ENCODE measurements at places on chromosomes 3 and 15.

DNA sequence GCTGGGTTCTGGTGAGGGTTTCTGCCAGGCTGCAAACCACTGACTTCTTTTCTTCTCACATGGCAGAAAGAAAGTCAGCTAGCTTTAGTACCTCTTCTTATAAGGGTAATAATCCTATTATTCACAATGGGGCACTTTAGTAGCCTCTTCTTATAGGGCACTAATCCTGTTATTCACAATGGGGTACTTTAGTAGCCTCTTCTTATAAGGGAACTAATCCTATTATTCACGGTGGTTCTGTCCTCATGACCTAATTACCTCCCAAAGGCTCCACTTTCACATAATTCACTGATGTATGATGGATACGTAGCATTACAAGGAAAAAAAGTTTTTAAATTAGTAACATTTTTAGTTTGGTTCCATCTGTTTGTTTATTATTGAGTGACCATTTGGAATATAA, 671.3 kb downstream of the NSUN3 start:
- no peak for DNase-seq

- no peak for DNase-seq
Observed at GRCh38 chr15:86054338-86054737, 25.3 kb upstream of the AGBL1 start.

- no peak for DNase-seq
Observed at GRCh38 chr3:179072100-179072438, 460 bp upstream of the ZMAT3 start.

DNA sequence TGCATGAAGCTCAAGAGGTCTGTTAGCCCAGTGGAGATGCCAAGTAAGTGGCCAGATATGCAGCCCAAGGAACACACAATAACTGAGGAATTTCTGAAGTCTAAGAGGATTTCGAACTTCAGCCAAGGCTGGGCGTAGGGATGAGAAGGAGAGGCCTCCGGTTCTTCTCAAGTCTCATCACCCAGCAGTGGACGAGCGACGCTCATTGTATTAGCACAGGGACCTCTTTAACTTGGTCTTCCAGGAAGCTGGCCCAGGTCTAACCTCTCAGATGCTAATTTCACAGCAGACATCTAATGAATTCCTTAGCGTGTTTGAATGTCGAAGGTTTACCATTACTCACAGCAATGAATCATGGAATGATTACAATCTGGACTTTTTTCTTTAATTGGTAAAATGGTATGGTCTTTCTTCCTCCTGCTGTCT, 85.0 kb downstream of the HES1 start:
- no peak for DNase-seq

DNA sequence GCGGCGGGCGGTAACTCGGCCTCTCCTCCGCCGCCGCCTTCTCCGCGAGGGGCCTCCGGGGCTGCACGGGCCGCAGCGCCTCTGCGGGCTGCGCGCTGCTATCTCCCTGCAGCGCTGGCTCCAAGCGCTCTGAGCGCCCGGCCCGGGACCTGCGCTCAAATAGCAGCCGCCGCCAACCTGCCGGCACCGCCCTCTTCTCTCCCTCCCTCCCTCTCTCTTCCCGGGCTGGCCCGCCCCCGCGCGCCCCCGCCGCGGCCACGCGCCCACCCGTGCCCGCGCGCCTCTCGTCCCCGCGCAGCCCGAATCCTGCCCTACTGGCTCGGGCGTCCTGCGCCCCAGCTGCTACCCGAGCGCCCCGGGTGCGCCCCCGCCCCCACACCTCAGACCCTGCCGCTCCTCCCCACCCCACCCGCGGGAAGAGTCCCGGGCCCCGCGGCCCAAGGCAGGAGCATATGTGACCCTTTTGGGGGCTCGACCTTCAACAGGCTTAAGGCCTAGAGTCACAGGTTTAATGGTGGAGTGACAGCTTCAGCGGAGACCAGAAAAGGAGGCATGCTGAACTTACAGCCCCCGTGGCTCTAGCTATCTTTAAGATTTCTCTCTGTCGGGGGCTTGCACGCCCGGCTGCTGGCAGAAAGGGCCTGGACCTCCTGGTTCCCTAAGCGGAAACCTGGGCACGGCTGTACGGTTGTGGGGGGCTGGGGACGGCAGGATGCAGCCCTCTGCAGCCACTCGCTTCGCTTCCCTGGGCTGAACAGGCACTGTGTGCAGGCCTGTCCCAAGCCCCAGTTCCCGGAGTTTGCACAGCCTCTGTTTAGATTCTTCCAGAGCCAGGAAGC, at the start of gene CACNA2D2:
CACNA2D2 (minus strand) TSS at position 131 of the 839 bp plus-strand sequence. CDS start 211 bp downstream, outside the sequence.
- peak; percentile 25 for DNase-seq

DNA sequence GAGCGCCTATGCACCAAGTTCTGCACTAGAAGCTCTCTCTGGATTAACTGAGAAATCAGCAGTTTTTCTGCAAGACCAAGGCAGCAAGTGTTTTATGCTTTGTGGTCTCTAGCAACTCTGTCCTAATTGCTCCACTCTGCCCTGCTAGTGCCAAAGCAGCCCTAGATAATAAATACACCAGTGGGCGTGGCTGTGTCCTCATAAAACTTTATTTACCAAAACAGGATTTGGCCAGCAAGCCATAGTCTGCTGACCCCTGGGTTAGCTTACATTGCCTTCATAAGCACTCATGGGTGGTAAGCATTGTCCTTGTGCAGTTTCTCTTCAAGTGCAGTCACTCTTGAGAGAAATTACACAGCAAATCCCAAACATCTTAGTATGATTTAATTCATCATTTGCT, 30.7 kb upstream of the SLC24A5 start:
- no peak for DNase-seq

DNA sequence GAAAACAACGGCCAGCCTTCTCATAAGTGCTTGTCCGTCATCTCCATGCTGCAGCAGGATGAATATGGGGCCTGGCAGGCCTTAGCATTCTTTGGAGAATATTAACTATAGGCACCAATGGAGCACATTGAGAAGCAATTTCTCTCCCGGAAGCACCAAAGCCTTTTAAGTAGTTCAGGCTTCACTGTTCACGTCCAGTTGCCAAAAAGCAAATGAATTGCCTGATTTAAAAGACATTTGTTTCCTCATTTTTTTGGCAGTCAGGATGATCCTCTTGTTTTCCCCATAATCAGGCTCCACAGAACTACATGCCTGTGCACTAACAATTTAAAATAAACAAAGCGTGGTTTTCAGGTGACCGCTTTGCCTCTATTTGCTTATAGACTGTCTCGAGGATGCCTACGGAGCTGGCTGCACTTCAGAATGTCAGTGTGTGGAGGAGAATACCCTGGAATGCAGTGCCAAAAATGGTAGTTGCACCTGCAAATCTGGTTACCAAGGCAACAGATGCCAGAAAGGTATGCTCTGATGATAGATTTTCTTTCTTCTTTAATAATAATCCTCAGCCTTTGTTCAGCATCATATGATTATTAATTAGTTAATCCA, 725.2 kb upstream of the GOLIM4 start:
- DNase-seq, result no peak

DNA sequence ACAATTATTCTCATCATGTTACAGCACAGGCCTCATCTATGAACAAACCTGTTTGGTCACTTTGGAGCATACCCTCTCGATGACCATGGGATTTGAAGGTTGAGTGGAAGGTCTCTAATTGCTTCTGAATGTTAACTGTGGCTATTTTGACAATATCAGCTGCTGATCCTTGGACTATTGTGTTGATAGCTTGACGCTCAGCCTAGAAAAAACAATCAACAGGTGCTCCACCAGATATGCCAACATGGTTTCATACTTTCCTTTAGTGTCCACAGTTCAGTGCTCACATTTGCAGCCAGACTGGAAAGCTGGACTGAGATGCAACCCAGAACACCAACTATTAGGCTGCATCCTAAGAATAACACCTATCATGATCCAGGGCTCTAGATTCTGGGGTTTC, 109.7 kb downstream of the POLQ start:
- no peak for DNase-seq

GRCh38 chr3:33391255-33391995, 48.8 kb downstream of the UBP1 start:
- DNase-seq, result no peak

DNA sequence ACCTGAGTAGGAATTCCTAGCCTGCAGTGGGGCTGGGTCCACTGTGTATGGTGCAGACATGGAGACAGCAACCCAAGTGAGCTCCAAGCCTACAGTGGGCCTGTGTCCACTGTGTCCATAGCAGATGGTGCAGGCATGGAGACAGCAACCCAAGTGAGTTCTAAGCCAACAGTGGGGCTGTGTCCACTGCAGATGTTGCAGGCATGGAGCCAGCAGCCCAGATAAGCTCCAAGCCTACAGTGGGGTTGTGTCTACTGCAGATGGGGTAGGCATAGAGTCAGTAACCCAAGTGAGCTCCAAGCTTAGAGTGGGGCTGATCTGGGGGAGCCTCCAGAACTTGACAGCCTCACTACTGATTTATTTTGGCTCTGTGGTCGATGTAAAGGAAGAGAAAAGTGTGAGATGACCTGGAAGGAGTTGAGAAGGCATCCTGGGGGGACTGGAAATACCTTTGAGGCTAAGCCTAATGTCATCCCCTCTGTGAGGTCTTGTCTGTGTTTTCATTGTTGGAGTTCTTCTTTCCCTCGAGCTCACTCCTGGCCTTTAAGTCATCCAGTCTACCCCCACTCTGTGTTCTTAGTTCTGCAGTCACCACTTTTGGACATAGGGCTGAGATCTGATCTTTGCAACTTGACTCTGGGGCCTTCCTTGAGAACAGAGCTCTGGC, 22.4 kb upstream of the IL16 start:
- no peak for DNase-seq

DNA sequence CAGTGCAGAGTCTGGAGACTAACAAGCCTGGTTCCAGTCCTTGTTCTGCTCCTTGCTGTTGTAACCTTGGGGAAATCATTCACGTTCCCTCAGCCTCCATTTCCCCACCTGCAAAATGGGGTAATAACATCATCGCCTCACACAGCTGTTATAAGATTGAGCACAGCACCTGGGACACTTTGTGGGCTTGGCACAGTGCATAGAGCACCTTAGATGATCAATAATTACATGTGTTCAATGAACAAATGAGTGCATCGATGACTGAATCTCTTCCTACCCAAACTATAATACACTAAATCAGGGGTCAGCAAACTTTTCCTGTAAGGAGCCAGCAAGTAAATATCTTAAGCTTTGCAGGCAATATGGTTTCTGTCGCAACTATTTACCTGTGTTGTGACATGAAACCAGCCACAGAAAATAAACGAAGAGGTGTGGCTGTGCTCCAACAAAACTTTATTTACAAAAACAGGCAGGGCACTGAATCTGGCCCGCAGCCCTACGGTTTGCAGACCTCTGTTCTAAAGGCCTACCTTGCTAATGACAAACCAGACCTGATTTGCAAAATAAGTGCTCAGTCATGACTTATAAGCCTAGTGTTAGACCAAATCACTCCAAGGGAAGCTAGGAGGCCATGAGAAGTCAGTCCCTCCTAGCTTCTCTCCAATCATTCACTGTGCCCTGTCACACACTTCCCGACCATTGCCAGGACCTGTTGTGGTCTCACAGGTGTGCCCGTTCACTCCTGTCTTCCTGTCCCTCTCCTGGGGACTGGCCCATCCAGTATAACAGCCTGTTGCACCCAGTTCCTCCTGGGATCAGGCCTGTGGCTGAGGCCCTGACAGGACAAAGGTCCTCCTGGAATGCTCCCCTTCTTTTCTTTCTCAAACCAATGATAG, 149.4 kb upstream of the WNT5A start:
- no peak for DNase-seq

DNA sequence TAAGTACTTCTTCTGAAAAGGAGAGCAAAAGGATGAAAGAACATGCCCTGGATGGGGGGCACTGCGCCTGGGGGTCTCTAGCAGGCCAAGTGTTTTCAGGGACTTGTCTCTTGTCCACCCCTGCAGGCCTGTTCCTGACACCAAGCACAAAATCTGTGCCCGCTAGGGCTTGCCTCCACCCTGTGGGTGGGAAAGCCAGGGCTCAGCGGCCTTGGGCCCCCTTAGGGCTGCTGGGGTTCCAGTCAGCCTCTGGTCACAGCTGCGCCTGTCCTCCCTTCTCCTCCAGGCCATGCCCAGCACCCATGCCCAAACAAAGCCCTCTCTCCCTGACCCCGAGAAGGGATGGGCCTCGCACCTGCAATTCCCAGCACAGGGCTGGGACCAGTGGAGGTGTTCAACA, 71.1 kb upstream of the TRPM1 start:
- DNase-seq, result no peak

- DNase-seq, result no peak
Observed at GRCh38 chr3:123346021-123346420, 102.9 kb downstream of the ADCY5 start.

DNA sequence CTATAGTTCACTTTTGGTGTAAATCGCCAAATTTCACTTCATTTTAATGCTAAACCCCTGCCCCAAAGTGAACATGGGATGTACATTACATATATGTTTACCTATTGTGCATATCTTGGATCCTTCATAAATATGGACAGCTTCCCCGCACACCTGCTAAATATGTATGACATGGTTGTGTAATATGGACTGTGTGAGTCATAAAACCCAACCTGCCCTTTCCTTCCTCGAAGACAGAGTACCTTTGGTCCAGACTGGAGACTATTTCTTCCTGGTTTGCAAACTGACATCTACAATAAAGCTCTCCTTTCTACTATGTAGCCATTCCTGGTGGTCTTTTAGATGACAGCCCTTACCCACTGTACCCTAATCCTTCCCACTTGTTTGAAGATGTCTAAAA, 12.4 kb downstream of the ACTC1 start:
- DNase-seq, result no peak

DNA sequence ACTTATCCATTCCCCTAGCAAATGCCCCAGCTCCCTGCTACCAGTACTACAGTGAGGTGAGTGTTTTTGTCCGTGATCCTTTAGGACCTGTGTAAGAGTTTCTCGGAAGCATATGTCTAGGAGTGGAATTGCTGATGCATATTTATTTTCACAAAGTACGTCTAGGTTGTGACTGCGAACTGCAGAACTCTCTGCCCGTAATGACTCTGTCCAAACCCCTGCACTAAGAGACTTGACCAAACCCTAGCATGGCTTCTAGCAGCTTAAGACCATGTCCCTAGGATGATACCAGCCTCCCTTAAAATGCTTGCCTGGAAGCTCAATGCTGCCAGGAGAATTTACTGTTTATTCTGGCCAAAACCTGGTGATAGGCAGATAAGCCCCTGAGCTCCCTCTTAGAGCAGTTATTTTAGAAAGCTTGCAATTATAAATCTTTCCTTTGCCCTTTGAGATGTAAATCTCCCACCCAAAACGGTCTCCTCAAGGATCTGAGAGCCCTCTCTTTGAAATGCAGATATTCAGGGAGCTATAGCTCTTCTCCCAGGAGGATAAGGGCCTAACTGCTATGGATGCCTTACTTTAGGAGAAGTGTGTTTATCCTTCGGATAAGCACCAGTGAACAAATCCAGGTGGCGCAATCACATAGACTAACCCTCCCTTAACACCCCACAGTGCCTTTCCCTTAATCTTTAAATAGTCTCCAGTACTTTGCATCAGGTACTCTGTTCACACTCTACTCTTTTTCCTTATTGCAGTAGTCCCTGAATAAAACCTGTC, 14.7 kb upstream of the CA12 start:
- DNase-seq, result no peak

DNA sequence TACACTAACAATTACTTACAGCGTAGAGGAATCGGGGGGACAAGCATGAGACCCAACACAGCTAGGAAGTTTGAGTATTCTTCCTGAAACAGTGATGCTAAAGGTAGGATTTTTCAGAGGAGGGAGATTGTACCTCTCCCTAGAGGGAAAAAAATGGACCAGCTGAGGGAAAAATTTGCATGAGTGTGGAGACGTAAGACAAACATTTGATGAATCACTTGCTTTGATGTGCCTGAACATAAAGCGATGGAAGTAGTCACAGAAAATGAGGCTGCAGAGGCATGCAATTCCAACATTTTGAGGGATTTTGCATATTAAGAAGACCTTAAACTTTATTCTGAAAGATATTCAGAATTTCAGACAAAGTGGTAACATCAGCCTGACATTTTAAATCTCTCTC, 102.2 kb downstream of the COL6A6 start:
- DNase-seq, result no peak

- no peak for DNase-seq
Observed at GRCh38 chr3:40355410-40355809, 31.6 kb upstream of the ENTPD3 start.
